Stimulated activated CD8-positive, alpha-beta memory T cell treated with anti-CD3 and anti-CD28 coated beads, Interleukin-15, amount 100 ng/mL, for 24 hours (primary cell): ENCODE measurements at places on chromosomes 4 and X.

GRCh38 chr4:110170861-110171260 lies 27.6 kb downstream of the ELOVL6 start:
- DNase-seq: no peak

- DNase-seq: no peak
Measured at GRCh38 chr4:150173982-150174398, 95.7 kb downstream of the DCLK2 start.

DNA sequence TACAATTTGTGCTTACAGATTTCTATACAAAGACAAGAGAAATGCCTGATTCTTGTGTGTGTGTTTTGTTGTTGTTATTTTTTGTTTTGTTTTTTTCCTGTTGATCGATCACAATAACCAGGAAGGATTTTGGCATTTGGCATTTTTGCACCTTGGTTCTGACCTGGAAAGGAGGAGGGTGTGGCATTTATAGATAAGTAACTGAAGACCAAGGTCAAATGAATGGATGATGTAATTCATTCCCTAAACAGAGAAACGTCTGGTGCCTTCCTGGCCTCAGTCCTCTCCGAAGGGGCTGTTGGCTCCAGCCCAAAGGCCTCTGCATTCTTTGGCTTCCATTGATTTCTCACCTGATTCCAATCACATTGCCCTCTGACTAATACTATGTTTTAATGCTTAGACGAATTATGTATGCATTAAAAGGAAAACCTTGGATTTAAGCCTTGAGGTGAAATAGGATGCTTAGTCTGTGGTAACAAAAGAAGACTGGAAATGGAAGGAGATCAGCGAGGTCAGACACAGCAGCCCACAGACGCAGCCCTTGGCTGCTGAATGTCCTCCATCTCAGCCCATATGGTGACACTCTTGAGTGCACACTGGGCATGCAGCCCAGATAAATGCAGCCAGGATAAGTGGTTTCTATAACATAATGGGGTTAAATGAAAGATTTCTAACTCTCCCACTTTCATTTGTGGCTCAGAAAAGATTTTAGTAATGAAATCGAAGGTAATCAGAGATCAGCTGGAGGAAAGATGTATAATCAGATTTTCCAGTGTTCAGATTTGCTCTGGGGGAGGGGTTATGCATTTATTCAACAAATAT lies 60.5 kb upstream of the TRIM2 start:
- no peak for DNase-seq

DNA sequence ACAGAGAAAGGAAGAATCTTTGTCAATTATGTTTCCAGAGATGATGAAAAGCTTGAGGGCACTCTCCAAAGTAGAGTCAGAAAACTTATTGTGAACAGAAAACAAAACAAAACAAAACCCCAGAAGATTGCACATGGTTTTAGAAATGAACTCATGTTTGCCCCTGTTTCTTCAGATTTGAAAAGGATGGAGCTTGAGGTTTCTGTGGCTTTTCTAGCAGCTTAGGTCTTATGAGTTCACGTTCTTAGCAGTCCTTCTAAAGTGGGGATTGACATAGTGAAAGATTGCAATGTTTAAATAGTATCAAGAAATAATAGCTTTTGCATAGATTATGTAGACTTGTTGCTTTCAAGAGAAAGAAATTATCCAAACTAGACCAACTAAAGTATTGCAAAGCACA lies 421.8 kb downstream of the GBA3 start:
- DNase-seq: no peak

DNA sequence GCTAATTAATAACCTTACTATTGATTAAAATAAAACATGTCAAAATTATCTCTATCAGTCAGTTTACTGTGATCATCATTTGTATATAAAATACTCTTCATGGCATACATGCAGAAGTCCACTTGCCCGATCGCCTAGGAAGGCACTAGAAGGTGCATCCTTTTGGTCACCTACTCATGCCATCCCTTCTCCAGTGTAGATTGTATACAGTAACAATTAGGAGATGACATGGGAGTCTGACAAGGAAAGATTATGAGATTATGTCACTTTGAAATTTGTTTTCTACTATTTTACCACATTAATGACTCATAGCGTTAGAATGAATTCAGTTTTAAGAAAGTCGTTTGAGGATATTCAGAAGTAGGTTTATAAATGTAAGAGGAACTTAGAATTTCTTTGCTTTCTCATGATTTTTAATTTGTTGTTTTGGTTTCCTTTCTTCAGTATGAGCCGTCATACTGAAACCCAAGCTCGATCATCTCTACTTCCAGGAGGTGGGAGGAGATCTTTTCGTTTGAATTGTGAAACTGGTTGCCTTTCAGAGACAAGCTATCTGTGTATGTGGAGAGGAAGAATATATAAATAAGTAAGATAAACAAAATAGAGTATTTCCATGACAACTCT lies 51.1 kb upstream of the UNC5C start:
- DNase-seq: no peak

DNA sequence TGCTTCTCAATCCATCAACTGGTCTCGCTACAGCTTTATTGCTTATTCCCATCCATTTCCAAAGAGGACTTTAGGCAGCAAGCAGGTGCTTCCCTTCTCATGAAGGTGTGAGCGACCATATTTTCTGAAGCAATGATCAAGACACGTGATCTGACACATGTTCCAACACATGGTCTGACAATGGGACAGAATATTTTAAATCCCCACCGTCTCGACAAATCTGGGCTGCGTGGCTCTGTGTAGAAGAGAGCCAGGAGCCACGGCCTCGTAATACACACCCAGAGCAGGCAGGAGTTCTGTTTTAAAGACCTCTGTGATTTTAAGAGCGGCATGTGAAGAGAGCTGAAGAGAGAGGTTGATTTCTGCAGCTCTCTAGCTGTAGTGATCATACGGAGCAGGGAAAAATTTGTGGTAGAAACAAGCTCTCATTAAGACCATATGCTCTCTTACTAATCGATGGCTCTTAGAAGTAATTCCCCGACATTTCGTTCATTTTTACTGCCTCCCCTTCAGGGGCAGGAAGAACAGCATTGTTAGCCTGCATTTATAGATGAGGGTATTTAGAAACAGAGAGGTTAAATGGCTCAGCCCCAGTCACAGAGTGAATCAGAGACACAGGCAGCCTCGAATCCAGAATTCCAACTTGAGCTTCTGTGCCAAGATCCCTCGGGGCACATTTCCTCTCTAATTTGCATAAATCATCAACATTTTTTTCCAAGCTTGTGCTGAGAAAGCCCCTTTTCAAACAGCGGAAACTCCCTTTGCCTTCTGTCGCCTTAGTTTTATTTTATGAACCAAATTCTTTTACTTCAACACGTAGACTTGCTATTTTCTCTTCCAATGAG lies 91.0 kb upstream of the BCOR start:
- DNase-seq: no peak

- DNase-seq: no peak
Measured at GRCh38 chr4:26885912-26886274, 25.3 kb downstream of the STIM2 start.
